ENCODE measurements at places on chromosomes 3 and 15.
A peak's percentile ranks its signal among the peaks of the same experiment; 100 is the strongest.

DNA sequence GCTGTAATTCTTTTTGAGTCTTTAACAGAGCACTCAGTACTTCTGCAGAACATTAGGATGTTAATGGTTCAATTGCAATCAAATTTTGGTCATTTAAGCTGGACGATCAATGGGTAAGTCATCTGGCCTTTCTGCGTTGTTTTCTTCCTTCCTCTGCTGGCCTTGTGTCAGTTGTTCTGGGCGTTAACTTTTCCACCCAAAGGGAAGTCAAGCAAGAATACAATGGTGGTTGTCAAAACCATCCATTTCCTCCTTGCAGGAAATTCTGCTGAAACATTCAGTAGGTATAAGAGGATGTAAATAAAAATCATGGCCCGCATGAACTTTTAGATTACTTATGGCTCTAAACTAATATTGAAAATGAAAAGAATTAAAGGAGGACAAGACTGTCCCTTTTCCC, 584.0 kb downstream of the GRM7 start:
- DNase-seq: no peak

- no peak for DNase-seq
Measured at GRCh38 chr3:37625690-37626360, 235.9 kb upstream of the CTDSPL start.

DNA sequence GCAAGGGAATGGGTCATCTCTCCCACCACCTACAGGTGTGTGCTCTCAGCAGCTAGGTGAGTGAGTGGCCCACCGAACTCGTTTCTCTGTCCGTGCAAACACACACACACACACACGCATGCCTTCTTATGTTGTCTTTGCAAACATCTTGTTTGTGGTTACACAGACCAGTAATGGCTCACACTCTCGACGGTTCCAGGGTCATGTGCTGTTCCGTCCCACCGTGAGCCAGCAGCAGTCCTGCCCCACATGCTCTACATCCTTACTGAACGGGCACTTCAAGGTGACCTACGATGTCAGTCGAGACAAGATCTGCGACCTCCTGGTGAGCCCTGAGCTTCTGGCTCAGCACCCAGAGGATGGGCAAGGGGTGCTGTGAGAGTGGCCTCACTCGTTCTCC, 4.3 kb downstream of the ITIH1 start:
- DNase-seq: no peak

DNA sequence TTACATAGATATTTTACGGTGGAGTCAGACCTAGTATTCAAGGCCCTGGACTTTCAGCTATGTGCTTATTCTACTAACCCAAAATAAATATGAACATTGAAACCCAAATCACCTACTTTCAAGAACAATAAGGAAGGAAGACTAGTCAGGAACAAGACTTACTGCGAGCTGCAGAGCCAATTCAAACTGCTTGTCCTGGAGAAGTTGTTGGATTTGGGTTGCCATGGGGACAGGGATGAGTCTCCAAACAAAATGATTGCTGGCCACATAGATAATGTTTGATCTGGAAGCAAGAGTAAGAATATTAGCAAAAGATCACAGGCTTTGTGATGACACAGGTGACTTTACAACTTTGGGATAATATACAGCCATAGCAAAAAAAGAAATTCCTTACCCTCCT, 21.6 kb upstream of the PLA2G4F start:
- DNase-seq: no peak

DNA sequence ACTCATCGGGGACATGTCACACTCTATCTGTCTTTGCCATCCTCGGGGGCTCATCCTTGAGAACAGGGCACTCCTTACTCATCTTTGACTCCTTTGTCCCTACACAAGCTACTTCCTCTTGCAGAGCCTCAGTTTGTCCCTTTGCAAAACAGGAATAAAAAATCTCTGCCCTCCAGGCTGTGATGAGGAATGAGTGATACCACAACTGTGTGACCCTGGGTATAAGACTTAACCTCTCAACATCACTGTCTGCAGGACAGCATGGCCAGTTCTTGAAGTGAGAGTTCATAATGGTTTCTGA, 48.5 kb downstream of the IQSEC1 start:
- DNase-seq: no peak

GRCh38 chr3:43838877-43839276, 148.1 kb downstream of the ABHD5 start:
- DNase-seq: no peak

- no peak for DNase-seq
Measured at GRCh38 chr3:107367353-107367752, 9.9 kb upstream of the CCDC54 start.

- DNase-seq: no peak
Measured at GRCh38 chr3:78878789-78879188, 889.0 kb downstream of the ROBO1 start.

DNA sequence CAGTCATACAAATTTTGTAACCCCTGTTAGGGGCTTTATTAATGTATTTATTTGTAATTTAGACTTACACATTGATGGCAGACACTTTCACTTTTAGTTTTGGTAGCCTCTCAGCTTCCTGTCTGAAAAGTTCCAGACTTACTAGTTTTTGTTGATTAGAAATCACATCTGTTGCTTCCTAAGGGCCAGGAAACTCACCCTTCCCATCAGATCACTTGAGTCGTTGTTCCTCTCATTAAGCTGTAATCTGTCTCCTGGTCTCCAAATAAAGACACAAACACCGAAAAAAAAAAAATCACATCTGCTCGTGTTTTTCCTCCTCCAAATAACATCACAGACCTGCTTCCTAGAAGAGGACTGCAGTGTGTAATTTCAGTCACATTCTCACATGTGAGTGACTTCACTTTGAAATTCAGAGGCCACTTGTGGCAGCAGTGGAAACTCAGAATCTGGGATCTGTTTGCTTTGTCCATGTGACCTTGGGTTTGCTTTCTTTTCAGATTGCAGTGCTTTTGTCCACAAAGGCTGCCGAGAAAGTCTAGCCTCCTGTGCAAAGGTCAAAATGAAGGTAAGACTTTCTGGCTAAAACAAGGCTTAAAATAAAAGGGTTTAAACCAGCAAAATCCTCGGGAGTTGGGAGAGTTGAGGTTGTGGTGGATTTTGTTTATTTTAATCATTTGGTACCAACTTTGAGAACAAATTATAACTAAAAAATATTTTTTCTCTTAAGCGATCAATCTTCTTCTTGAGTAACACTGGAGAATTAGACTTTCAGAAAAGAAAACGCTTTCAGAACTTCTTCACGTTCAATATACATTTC, 87.0 kb downstream of the KLHL25 start:
- peak; percentile 80 for DNase-seq

DNA sequence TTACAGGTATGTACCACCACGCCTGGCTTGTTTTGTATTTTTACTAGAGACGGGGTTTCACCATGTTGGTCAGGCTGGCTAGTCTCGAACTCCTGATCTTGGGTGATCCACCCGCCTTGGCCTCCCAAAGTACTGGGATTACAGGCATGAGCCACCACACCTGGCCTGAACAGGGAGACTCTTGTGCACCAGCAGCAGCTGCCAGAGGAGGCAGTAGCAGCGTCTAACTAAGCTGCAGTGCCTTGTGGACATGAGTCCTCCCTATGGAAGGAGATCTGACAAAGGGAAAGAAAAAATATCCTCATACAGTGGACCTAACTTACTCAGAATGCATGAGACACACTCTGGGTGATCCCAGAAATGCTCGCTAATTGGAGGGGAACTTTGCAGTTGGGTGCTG, 36.8 kb upstream of the NEO1 start:
- DNase-seq: no peak
